Activated CD4-positive, CD25-positive, alpha-beta regulatory T cell treated with anti-CD3 and anti-CD28 coated beads, Interleukin-2, amount 50 U/mL, for 24 hours (primary cell): ENCODE measurements at places on chromosomes 4 and X.

- no peak for ATAC-seq
Observed at GRCh38 chr4:188282471-188283232, 143.4 kb downstream of the TRIML1 start.

GRCh38 chr4:145340071-145340675, 141.5 kb upstream of the SMAD1 start:
- ATAC-seq, result no peak

- peak; percentile 69 for ATAC-seq
Observed at GRCh38 chr4:184843984-184844554, 18.3 kb upstream of the ACSL1 start.

- ATAC-seq, result no peak
Observed at GRCh38 chr4:129862461-129862860, 766.5 kb downstream of the C4orf33 start.

GRCh38 chrX:130100180-130100579, 10.1 kb downstream of the ELF4 start:
- ATAC-seq, result no peak

- no peak for ATAC-seq
Observed at GRCh38 chr4:8473198-8473919, 32.8 kb downstream of the TRMT44 start.

- no peak for ATAC-seq
Observed at GRCh38 chr4:179447308-179447707, 2005.1 kb upstream of the AGA start.

GRCh38 chrX:20529711-20530110, 263.0 kb upstream of the RPS6KA3 start:
- ATAC-seq, result no peak

DNA sequence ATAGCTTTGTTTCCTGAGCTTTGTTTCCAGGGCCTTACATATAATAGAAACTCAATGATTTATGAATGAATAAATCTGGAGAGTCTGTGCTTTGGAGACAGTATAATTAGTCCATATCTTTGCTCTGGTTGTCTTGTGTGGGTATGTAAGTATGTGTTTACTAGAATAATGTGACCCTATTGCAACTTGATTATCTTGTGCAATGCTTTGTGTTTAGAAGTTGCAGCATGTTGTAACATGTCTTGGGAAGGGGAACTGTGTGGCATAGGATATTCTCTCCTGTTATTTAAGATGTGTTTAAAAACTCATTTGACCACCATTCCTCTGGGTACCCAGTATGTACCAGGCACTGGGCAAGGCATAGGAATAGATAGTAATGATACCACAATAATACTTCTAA, 6.1 kb downstream of the SPATA18 start:
- no peak for ATAC-seq

GRCh38 chrX:140434347-140434746, 70.5 kb downstream of the SOX3 start:
- ATAC-seq, result no peak

DNA sequence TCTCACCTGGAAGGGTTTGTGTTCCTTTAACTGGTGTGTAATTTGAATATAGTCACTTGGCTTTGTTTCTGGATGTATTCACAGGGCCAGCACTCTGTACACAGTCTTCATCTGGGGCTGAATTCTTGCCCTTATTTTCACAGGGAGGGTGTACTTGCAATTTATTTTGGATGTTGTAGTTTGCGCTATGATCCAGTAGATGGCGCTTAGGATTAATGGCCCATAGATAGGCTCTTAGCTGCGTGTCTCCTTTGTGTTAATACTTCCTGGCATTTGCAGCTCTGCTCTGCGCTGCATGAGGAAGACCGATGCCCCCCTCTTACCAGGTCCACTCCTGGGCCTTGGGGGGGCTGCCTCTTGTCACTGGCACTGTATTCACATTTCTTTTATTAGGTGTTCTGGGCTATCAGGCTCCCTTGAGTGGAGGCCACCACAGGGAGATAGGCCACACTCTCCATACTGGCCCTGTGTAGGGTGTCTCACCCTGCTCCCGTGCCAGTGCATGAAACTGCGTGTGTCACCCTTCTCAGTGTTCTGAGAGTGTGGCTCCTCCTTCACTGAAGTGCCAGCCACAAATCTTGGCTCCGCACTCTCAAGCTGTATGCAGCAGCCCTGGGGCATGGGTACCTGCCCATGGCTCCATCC, 562.2 kb downstream of the ZIC3 start:
- ATAC-seq, result no peak

DNA sequence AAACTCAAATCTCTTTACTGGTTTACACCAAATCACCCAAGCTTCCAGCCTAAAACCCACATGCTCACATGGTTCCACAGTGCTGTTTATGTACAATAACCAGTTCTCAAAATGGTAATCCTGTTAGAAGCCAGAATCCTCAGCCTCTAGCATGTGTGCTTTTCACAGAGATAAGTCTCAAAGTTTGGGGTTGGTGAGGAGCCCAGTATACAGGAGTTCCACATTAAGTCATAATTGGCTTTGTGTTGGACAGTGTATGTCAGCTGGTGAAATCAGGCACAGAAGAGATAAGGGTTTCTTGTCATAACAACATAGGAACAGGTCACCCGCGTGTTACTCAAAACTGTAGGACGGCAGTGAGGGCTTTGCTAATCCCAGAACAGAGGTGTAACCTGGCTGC, at the start of gene TRIML1:
TRIML1 (plus strand) TSS at position 301 of the 400 bp plus-strand sequence. CDS start 118 bp downstream, outside the sequence.
- no peak for ATAC-seq

DNA sequence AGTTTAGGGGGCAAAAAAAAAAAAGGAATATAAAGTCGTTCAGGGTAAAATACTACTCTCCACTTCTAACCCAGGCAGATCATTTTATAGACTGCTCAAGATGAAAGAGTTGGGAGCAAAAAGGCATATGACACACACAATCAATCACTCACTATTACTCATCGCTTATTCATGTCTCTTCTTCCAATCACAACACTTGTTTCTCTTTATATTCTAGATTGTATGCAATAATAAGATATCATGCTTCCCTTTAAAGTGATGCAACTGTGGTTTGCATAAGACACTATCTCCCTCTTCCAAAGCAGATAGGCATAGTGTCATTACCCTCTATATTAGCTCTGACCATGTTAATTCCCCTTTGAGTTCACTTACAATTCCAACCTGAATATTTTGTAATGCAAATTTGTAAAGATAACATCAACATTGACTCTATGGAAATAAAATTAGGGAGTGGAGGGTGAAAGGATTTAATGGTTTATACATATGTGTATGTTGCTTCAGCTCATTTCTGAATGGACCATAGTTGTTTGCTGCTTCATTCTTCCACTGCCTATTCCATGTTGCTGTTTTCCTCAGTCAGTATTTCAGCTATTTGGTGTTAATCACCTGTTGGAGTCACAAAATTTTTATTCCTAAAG, 154.9 kb upstream of the EPHA5 start:
- ATAC-seq, result no peak

DNA sequence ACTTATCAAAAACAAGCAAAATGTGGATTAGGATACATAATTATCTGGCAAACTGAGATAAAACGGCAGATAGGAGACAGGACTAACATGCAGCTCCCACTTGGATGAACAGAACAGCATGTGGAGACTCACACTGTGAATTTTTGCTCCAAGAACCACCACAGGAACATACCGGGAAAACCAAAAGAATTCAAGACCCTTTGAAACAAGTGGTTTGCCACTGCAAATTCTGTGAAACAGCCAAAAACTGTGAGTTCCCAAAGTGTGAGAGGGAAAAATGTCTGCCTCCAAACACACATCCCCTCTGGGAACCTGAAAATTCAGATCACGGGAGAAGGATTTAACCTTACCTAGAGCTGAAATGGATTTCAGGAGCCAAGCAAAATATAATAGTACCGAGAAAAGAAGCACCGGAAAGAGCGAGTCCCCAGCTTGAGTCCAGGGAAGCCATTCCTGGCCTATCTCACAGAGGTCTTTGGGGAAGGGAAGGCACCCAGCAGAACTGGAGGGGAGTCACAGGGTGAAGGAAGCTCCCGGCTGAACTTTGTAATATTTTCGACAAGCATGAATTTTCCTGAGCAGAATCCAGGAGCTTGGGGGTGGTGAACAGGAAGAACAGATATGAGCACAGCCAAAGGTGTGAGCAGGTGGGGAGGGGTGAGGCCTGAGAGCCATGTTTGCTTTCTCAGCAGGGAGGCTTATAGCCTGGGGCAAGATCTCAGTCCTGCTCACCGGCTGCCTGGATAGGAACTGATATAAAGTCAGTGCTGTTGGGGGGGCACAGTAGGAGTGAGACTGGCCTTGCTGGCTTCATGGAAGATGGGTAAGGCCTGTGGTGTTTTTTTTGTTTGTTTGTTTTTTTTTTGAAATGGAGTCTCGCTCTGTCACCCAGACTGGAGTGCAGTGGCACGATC, 23.9 kb downstream of the MANBA start:
- no peak for ATAC-seq

GRCh38 chr4:171785388-171785787, 27.8 kb upstream of the GALNTL6 start:
- ATAC-seq, result no peak

DNA sequence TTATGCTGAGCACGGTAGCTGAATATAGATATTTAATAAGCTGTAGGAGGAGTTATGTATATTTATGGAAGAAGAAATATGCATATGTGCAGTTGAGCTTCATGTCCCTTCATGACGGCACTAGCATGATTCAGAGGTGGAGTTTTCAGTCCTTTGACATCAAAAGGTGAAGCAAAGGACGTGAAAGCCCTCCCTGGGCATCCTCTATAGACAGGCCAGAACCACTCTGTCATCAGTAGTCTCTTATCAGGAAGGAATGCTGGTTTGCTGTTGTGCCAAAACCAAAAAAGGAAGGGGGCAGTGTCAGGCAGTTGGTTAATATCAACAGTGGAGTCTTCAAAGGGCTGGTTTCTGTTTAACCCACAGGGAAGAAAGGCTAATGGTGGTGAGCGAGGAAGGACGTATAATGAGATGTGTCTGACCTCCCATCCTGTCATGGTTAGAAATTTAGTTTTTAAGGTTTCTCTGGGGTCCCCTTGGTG, 23.5 kb upstream of the IL2 start:
- ATAC-seq, result no peak

DNA sequence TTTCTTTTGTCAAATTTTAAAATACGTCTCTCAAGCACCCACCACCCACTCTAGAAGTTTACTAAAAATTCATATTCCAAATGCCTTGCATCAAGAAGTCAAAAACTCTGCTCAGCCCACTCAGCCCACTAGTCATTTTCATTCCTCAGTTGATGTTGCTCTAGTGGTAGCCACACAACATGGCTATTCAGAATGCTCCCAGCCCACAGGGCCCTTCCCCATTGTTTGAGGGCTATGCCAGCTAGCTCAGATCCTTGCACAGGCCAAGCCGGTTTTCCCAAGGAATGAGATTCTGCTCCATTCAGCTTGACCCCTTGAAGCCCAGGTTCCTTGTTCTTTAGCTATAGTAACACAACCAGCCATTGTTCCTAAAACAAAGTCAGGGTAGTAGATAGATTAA, 297.5 kb upstream of the RASGEF1B start:
- no peak for ATAC-seq

- ATAC-seq, result no peak
Observed at GRCh38 chrX:40248822-40249221, 151.1 kb upstream of the BCOR start.

GRCh38 chr4:38621028-38621684, 42.8 kb upstream of the KLF3 start:
- ATAC-seq, result no peak

- no peak for ATAC-seq
Observed at GRCh38 chrX:7263330-7263729, 115.4 kb upstream of the PUDP start.

DNA sequence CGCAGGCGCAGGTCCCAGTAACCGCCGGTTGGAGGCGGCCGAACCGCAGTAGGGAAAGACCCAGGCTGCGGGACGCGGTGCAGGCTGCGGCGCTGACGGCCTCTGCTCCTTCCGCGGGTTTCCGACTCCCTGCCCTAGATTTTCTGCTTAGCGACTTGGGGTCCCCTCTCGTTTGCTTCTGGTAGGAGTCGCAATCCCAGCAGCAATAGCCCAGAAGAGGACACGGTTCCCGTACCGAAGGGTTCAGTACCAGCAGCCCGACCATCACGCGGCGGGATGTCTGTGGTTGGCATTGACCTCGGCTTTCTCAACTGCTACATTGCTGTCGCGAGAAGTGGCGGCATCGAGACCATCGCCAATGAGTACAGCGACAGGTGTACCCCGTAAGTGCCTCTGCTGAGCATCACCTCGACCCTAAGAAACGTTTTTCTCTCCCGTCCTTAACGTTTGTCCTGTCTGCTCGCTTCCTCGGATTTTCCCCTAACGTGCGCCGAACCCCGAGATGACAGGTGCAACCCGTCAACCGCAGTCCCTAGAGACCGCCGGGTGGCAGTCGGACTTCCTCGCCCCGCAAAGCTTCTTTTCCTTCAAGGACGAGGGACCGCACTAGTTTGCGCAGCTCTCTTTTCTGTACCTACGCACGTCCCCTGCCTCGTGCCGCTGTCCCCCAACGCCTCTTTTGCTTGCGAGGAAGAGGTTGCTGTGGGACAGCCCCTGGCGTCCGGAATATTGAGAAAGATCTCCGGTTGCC, at the start of gene HSPA4L:
HSPA4L (plus strand) TSS at position 48 of the 751 bp plus-strand sequence; CDS start at position 277, 229 bp downstream.
- peak; percentile 25 for ATAC-seq

DNA sequence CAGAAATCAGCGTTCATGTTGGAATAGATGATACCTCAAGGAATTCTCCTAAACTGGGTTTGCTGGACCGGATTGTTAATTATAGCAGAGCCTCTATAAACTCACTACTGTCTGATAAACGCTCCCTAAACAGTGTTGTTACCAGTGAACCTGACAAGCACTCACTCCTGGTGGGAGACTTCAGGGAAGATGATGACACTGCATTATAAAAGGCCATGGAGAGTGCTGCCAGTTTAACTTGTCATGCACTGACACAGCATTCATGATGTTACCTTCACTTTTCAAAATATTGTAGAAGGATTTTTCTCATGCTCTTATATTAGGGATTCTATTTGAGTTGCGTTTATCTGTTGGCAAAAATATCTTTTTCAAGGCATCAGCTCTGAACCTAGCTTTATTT, 57.7 kb upstream of the PGK1 start:
- no peak for ATAC-seq

DNA sequence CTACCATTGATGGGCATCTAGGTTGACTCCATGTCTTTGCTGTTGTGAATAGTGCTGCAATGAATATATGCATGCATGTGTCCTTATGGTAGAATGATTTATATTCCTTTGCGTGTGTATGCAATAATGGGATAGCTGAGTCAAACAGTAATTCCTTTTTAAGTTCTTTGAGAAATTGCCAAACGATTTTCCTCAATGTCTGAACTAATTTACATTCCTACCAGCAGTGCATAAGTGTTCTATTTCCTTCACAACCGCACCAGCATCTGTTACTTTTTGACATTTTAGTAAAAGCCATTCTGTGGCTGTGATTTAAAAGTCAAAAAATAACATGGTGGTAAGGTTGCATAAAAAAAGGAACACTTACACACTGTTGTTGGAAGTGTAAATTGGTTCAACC, 103.1 kb upstream of the FAM47B start:
- ATAC-seq, result no peak

DNA sequence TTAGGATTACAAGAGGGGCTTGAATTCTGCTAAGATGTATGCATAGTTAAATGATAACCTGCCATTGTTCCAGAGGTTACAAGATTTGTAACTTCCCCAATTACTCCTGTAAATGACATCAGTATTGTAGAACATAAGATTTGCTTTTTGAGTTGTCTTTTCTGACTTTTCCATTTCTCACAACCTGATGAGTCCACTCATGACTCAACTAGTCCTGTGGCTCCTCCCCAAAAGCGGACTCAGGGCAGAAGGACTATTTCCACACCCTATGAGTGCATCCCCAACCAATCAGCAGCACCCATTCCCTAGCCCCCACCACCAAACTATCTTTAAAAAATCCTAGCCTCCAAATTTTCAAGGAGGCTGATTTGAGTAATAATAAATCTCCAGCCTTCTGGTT, 54.7 kb downstream of the HOPX start:
- no peak for ATAC-seq

- ATAC-seq, result no peak
Observed at GRCh38 chrX:148956352-148956751, 455.9 kb downstream of the AFF2 start.
